ENCODE measurements at places on chromosomes 3 and 15. TPM values are rescaled to one million over a fixed set of nuclear protein-coding genes. Genes with fewer than 3 reads are reported as not detected.

DNA sequence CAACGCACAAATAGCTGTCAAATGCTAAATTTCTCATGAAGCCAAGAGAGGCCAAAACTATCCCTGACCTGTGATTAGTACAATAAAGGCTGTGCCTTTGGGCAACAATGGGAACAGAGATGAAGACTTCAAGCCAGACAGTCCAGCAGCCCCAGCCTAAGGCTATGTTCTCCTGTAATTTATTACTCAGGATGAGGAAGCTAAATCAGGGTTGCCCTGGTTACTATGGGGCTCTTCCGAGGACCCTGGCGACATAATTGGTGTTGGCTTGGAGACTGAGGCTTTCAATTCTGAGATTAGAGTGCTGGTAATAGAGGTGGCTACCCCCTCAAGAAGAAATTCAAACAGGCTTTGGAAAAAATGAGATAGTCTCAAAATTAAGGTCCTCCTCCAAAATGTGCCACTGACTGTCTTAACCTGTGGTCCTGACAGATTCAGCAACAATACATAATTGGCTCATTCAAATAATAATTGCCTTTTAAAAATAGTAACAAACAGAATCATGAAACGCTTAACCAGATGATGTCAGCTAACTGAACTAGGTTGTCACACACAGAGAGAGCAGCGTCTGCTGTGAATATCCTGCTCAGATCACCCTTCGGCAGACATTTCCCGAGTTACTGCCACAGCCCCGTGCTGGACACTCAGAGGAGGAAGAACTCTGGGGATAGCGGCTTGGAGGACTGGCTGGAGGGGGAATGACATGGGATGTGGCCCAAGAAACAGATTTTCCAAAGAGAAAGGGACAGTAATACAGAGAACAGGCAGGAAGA lies 43.0 kb downstream of the NSMCE3 start:
- DNase-seq = no peak
- no peaks in the 10 kb centered on the region for H3K27me3 ChIP-seq
- no peaks in the 10 kb centered on the region for H3K4me1 ChIP-seq
- H3K36me3 ChIP-seq = no peaks in the 10 kb centered on the region

GRCh38 chr3:18135060-18135814 lies 289.9 kb downstream of the SATB1 start:
- DNase-seq = no peak
- H3K27me3 ChIP-seq = no peaks in the 10 kb centered on the region
- no peaks in the 10 kb centered on the region for H3K36me3 ChIP-seq

DNA sequence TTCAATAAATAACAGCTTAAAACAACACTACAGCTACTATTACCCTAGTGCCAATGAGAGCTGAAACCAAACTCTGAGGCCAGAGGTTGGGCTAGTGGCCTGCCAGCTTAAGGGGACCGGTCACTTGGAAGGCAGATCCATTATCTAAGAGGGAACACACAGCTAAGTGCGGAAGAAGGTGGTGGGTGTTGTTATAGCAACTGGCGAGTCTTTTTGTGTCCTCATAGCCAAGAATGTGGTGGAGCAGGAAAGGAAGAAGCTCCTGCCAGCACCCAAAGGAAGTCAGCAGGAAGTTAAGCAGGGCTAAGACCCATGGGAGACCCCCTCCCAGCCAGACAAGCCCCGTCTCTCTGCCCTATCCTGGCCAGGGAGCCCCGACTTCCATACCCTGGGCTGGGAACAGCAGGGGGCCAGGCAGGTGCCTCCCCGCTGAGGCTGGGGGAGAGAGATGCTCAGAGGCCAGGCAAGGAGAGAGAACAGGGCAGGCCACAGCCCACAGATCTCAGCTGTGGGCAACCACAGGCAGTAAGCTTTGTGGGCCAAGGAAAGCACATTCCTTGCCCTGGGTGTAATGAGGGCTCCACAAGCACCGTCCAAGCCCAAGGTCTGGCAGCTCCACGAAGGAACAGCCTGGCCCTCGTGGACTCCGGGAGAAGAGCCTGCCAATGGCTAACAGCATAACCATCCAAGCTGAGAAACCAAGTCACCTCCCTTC lies 34.0 kb upstream of the HRH1 start:
- H3K27ac ChIP-seq = peak overlapping the region; percentile 57
- no peaks in the 10 kb centered on the region for H3K27me3 ChIP-seq
- no peaks in the 10 kb centered on the region for H3K36me3 ChIP-seq
- no peak overlapping the region for H3K4me3 ChIP-seq

DNA sequence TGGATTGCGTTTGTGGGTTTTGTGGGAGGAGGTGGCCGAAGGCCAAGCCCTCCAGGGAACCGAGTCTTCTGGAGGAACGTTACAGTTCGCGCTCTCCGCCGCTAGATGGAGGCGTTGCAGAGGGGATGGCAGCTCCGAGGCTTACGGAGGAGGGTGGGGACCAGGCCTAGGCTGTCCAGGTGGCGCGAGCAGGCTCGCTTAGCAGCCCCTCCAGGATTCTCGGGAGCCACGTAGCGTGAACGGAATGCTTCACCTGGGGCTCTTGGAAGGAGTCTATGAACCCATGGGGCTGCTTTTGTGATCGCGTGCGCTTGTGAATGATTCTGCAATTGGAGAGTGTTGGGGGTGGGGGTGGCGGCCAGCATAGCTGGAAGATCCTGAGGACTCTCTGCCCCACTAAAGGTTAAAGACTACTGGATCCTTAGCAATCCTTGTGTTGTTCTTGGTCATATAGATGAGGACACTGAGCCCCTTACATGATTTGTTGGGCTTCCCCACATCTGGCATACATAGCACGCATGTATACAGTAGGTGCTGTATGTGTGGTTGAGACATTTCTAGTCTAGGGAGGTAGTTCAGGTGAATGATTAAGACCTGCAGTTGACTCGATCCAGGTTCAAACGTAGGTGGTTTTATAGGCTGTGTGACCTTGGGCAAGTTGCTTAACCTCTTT lies 25.7 kb downstream of the FAM3D start:
- DNase-seq = peak; percentile 76
- H3K36me3 ChIP-seq = no peaks in the 10 kb centered on the region
- no peak overlapping the region for H3K4me3 ChIP-seq
- H3K27me3 ChIP-seq = no peaks in the 10 kb centered on the region

DNA sequence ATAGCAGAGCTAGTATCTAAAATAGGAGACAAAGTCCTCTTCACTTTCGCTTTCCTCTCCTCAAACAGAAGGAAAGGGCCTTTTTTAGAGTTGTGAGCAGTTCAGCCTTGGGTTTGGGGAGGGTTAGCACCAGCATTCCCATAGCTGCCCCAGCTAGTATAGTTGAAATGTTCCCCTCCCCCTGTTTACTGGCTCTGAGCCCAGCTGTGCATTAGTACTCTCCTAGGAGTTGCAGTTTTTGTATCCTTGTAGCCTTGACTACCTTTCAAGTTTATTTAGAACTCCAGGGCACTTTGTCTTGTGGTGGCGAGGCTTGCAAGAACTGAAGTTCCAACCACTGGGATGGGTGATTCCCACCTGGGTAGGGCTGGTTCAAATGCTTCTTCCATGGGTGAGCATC lies 245.1 kb upstream of the NAALADL2 start:
- no peaks in the 10 kb centered on the region for H3K36me3 ChIP-seq
- no peak for DNase-seq
- H3K4me1 ChIP-seq = no peaks in the 10 kb centered on the region
- no peak overlapping the region for H3K27ac ChIP-seq

- no peaks in the 10 kb centered on the region for H3K4me1 ChIP-seq
- H3K27ac ChIP-seq = no peak overlapping the region
- H3K27me3 ChIP-seq = no peaks in the 10 kb centered on the region
Measured at GRCh38 chr3:83514130-83514914, 1444.5 kb upstream of the CADM2 start.

DNA sequence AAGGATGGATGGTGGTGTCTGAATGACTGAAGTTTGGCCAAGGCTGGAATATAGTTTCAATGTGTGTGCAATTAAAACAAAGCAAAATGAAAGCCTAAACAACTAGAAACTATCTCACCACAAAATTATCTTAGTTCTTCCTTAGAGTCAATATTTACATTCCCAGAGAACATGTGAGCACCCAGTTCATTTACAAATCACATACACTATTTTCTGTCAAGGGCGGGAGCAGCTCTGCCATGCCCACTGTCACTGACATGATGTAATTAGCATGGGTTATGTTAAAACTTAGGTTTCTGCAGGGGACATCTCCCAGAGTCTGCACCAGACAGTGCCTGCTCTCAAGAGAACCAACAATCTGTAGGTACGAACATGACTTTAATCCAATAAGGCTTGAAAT lies 65.0 kb downstream of the PDZRN3 start:
- H3K4me1 ChIP-seq = peaks cover 5% of the 10 kb centered on the region
- no peaks in the 10 kb centered on the region for H3K36me3 ChIP-seq
- no peak overlapping the region for H3K4me3 ChIP-seq

DNA sequence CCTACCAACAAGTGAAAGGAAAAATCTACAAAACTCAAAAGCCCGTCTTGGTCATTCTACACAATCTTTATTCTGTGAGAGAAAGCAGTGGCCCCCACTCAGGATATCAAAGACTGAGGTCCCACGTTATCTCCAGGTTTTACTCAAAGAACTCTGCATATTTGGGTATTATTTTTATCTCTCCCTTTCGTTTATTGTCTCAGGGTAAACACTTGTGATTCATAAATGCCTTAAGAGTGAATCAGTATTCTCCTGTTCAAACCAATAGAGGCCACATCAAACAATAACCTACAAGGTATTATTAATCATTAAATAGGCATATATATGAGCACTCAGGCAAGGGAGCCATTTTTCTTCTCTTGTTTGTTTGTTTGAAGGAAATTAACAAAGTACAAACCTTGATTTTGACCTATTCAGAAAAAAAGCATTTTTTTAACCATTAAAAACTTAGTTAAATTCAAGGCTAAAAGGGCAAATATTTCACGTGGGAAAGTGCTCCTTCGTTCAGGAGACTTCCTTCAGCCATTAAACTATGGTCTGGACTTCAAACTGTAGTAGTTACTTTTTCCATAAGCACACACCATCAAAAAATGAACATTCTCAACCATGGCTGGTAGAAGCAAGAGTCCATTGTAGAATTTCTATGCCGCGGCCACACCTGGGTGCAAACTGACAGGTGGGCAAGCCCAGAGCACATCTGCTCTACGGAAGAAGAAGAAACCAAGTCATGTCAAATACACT lies 13.9 kb upstream of the HES1 start:
- no peaks in the 10 kb centered on the region for H3K36me3 ChIP-seq
- no peak overlapping the region for H3K4me3 ChIP-seq
- H3K4me1 ChIP-seq = no peaks in the 10 kb centered on the region
- DNase-seq = no peak
- no peaks in the 10 kb centered on the region for H3K27me3 ChIP-seq

KLF15 gene
- total RNA-seq = 36.3 TPM

SEMA5B gene
- total RNA-seq = 0.33 TPM

GOLGA8F gene
- not detected for total RNA-seq

STAB1 gene
- total RNA-seq = 47.7 TPM

CNTN3 gene
- total RNA-seq = 3.7 TPM

EFHB gene
- 2.6 TPM for total RNA-seq
